ENCODE measurements at places on chromosomes 1 and 21.
A peak's percentile ranks its signal among the peaks of the same experiment; 100 is the strongest.

DNA sequence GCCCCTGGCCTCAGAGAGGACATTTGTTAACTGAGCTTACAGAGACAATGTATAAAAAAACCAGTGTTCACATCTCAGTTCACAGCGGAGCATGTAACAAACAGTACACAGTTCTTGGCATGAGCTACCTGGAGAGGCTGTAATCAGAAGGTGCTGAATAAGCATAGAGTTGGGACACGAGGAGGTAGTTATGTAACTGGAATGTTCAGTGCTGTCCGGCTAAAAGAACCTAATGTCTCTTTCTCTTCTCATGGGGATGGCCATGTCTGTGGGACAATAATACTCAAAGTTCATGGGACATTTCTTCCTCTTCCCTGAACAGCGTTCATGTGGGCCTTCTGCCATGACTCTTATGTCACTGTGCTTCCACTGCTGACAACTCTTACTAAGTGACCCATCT lies 17.2 kb upstream of the STX12 start:
- DNase-seq = no peak

DNA sequence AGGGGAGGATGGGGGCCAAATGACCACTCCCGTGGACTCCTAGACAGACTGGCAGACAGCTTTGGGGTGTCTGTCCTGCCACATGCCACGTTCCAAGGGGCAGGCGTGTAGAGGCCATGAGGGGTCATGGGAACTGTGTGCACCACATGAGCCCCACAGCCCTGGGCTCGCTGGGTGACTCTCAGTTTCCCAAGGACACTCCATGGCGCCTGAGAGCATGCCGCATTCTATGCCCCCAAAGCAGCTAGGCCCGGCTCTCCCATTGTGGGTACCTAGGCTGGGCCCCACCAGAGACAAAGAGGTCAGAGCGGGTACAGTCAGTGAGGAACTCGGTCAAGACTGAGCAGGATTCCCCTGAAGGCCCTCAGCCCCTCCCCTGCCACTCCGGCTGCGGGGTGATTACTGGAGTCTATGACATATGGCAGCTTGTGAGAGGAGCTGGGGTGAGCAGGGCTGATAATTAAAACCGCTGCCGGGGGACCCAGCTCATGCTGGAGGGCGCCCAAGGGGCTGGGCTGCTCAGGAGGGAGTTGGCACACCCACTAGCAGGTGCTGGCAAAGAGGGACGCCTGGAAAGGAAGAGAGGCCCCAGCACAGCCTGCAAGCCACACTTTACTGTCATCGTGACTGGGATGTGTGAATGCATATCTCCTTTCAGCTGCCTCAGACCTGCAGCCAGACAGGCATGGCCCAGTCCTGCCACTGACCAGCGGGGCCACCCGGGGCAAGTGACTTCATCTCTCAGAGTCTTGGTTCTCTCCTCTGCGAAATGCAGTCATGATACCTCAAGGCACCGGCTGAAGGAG lies 8.4 kb downstream of the LRP8 start:
- DNase-seq = no peak

DNA sequence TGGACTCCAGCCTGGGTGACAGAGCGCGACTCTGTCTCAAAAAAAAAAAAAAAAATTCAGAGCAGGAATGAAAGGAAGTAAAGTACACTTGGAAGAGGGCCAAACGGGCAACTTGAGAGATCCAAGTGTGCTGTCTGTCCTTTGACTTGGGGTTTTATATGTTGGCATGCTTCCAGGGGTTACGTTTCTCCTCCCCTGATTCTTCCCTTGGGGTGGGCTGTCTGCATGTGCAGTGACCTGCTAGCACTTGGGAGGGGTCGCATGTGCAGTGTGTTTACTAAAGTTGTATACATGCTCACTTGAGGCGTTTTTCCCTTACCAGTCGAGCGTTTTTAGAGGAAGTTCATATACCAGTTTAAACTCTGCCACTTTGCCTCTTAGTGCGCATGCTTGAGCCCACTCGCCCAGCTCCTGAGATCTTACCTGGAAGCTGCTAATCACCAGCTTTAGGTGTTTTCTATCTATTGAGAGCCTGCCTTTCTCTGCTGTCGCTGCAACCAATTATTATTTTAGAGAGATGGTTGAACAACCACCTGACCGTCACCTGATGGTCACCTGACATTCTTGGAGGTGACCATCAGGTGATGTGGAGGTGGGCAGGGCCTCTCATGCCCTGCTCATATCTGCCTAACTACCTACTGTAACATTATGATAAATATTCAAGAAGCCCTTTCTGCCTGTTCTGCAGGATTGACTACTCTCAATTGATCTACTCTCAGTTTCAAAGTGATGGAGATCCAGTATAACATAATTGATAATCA lies 140.1 kb downstream of the MACF1 start:
- no peak for DNase-seq

DNA sequence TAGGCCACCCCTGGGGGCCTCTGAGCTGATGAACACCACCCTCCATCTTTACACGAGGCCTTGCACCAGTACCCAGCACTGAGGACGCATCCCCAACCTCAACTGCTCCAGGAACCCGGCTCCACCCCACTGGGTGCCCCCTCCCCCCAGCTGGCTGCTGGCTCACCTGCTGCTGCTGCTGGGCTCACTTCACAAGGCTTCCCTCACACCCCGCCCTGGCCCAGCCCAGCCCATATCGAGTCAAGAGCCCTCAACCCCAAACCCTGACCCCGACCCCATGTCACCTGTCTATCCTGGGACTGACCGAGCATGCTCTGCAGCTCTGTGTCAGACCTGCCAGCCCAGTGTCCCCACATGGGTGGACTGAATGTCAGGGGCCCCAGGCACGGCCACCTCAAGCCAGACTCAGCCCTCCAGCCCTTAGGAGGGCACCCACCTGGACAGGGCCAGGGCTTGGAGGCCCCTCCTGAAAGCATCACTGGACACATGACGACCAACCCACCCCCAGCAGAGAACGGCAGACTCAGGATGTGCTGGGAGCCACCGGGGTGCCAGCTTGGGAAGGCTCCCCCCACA lies 21.4 kb downstream of the WNT9A start:
- DNase-seq = no peak

DNA sequence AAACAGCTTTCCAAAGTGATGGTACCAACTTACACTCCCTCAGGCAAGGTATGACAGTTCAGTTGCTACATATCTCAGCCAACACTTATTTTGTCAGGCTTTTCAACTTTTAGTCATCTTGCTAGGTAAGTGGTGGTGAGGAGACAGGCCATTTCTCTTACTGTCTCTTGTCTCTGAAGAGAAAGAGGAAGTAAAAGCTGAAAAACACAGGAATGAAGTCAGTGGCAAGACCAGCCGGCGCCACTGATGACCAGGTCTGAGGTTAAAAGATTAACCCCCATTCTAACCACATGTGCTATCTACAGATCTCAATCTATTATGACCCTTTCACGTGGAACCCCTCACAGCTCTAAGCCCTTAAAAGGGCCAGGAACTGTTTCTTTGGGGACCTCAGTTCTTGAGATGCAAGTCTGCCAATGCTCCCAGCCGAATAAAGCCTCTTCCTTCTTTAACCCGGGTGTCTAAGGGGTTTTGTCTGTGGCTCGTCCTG lies 4.2 kb downstream of the ADCY10 start:
- DNase-seq = no peak

DNA sequence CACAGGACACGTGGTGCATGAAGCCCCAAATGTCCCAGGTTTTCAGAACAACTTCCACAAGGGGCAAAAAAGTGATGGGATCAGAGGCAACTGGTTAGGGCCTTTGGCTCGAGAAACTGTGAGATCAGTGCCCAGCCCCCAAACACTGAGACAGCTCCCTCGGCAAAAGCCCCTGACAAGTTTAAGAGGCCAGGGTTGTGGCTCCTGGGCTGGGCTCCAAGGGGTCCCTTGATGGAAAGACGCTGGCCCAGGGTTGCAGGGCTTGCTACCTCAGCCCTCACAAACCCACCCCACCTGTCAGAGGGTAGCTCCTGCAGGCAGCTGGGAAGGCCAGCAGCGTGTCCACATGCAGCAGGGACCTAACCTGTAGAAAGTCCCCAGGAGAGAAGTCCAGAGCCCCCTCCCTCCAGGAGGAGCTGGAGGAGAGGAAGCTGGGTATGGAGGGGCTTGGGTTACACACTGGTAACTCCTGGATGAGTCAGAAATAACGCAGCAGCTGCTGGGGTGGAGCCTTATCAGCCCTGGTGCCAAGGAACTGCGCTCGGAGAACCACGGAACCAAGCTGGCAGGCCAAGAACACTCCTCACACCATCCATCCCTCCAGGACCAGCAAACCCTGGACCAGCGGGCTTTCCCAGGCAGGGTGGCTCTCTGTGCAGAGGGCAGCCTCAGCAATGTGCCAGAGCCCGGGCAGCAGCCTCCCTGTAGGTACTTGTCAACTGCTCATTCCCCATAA lies 37.5 kb downstream of the CTNNBIP1 start:
- DNase-seq = no peak

GRCh38 chr1:228763561-228763960 lies 28.3 kb downstream of the RHOU start:
- no peak for DNase-seq

DNA sequence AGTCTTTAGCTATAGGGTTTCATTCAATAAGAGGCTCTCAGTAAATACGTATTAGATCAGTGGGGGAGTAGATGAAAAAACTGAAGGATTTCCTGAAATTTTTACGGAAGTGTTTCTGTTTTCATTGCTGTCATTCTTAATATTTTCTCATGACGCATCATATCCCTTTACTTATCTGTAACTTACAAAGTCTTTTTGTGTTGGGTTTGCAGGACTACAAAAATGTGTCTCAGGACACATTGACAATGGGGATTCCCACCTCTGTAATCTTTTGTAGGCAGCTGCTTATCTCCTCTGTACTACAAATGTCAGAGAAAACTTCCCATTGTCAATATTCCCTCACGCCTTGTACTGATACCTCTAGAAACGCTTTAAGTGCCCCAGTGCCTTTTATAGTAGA lies 35.5 kb downstream of the CRP start:
- no peak for DNase-seq

GRCh38 chr1:113031171-113031933 lies 41.6 kb upstream of the LRIG2 start:
- DNase-seq = no peak

DNA sequence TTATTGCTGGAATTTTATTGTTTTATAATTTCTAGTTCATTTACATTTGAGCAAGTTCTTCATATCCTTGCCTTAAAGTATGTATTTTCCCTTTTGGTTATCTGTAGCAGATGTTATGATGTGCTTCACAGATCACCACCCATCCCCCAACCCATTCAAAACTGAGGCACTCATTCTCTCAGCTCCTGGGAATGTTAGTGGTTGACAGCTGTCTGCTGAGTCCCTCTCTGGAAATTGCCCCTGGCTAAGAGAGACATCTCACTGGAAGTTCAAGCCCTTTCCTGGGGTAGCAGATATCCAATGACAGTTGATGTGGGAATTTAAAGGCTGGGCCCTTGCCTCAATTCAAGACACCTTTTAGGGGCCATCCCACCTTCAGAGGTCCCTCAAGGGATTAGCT lies 4.3 kb upstream of the DPYD start:
- DNase-seq = no peak

GRCh38 chr1:221527302-221527701 lies 214.6 kb downstream of the DUSP10 start:
- DNase-seq = no peak

DNA sequence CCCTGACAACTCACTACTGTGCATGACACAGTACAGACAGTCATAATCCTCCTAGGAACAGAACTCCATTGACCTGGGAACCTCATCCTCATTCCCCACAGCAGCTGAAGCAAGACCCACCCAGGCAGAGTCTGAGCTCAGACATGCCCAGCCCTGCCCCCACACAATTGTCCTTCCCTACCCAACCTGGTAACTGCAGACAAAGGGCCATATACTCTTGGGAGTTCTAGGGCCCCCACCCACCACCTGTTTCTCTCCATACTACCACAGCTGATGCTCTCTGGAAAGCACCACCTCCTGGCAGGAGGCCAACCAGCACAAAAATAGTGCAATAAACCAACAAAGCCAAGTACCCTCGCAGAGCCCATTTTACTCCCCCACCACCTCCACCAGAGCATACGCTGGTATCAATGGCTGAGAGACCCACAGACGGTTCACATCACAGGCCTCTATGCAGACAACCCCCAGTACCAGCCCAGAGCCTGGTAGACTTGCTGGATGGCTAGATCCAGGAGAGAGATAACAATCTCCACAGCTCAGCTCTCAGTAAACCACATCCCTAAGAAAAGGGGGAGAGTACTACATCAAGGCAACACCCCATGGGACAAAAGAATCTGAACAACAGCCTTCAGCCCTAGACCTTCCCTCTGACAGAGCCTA lies 159.7 kb upstream of the CXADR start:
- no peak for DNase-seq

- DNase-seq = no peak
Observed at GRCh38 chr1:16478091-16478490, 36.0 kb downstream of the RNU1-1 start.

- no peak for DNase-seq
Observed at GRCh38 chr21:41481191-41481590, 26.8 kb downstream of the TMPRSS2 start.

DNA sequence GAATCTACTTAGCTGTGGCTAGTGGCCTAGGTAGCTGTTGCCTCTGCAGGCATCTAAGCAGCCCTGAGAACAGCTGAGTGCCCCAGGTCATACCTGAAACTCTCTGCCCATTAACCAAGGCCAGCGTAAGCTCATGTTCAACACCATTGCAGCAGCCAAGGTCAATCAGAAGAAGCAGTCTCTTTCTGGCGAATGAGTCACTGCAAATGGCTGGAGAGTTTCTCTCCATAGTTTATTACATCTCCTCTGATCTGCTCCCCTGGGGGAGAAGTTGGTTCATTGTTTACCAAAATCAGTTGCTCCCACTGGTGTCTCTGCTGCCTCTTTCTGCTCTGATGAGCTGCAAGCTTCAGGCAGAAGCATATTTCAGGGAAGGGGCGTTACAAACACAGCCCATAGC lies 6.9 kb upstream of the BCL9 start:
- DNase-seq = peak; percentile 42

- DNase-seq = no peak
Observed at GRCh38 chr1:86499987-86500593, 31.4 kb downstream of the CLCA1 start.

DNA sequence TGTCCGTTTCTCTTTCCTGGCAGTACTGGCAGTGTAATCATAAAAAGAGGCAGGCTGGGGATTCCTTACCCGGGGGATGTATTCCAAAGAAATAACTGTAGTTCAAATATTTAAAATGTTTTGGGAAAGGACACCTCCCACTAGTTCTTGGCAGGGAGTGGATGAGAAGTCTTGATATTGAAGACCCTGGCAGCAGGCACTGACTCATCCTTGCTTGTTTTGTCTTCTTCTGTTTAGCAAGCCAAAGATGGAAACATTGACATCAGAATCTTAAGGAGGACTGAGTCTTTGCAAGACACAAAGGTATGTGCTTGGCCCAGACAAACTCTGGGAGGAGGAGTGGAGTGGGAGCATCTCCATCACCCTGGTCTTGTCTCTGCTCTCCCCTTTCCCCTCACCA lies 639 bp downstream of the IL20 start:
- no peak for DNase-seq

All from stromal cell of bone marrow (primary cell).